ENCODE measurements at places on chromosomes 13 and 19.
A peak's percentile ranks its signal among the peaks of the same experiment; 100 is the strongest.

- no peak for DNase-seq
Measured at GRCh38 chr19:16077984-16078758, 1.9 kb downstream of the TPM4 start.

DNA sequence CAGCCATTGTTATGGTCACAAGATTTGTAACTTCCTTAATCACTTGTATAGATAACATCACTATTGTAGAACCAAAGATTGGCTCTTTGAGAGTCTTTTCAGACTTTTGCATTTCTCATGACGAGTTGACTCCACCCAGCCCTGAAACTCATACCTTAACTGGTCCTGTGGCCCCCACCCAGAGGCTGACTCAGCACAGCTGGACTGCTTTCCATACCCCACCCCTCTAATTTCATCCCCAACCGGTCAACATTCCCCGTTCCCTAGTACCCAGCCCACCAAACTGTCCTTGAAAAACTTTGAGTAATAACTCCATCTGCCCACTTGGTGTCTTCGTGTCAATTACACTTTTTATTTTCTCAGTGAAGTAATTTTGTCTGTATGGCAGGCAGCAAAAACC lies 32.1 kb upstream of the SLITRK1 start:
- DNase-seq: no peak

- no peak for DNase-seq
Measured at GRCh38 chr13:28483313-28483931, 11.5 kb downstream of the FLT1 start.

DNA sequence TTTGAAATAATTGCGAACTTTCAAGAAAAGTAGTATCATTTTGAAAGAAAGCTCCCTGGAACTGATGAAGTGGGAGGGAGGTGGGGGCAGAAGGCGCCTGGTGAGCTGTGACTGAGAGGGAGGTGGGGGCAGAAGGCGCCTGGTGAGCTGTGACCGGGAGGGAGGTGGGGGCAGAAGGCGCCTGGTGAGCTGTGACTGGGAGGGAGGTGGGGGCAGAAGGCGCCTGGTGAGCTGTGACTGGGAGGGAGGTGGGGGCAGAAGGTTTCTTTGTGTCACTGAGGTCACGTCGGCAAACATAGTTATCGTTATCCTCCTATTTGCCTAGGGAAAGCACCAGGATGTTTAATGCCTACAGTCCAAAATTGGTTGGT lies 24.2 kb downstream of the C2CD4C start:
- no peak for DNase-seq

DNA sequence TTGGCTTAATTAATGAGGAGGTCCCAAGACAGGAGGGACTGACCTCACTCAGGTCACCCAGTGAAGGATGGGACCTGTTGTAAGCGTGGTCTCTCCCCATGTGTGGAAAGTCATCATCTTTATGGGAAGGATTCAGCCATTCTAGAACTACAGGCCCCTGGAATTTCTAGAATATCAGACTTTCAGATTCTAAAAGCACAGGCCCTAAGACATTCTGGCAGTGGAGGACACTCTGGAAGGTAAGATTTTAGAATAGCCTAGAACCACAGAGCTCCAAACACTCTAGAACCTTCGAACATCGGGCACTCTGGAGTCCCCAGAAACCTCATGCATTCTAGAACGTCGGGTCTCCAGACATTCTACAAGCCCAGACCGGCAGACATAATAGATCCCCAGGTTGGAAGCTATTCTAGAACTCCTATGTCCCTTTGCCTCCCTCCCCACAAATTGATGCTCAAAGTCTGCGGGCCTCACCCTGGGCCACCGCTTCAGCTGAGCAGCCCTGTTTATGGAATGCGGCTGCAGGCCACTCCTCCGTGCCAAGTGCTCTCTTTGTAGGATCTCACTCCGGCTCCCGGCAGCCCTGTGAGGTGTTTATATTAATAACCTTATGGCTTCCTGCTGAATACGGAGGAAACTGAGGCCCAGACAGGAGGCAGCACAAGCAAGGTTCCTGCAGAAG lies 1.9 kb upstream of the KLK15 start:
- peak; percentile 3 for DNase-seq

DNA sequence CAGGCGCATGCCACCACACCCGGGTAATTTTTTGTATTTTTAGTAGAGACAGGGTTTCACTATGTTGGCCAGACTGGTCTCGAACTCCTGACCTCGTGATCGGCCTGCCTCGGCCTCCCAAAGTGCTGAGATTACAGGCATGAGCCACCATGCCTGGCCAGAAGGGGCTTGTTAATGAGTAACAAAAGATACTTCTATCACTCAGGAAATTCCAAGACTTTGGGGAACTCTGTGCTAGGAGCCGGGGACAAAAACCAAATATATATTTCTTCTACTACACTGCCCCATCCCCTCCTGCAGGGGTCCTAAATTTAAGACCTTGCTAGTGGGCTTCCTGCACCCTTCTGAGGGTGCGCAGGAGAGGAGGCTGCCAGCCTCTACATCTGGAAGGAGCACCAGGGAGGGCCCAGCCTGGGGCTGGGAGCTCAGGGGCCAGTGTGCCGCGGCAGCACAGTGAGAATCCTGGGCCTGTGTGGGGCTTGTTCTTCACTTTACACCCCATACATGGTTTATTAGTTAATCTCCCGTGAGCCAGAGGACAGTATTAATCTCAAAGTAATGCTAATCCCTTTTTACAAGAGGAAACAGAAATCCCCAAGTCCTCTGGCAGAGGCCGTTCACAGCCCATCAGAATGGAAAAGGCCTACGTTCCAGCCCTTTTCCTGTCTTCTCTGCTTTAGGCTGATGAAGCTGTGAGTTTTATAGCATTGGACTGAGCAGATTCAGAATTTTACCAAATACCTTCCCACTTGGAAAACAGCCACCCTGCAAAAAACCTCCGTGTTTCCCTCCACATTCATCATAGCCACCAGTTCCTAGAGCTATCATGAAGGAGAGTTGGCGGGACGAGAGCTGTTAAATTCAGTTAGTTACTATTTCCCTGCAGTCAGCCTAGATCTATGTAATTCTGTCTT lies 44.4 kb upstream of the NPAS1 start:
- no peak for DNase-seq

- peak; percentile 72 for DNase-seq
Measured at GRCh38 chr19:41792513-41793413, 3.6 kb upstream of the CEACAM3 start.

Measured in NCI-H510A treated with DMSO at 0.1 percent for 48 hours (cell line).